T1000 (cell line): ENCODE measurements at places on chromosomes 2 and 18.

DNA sequence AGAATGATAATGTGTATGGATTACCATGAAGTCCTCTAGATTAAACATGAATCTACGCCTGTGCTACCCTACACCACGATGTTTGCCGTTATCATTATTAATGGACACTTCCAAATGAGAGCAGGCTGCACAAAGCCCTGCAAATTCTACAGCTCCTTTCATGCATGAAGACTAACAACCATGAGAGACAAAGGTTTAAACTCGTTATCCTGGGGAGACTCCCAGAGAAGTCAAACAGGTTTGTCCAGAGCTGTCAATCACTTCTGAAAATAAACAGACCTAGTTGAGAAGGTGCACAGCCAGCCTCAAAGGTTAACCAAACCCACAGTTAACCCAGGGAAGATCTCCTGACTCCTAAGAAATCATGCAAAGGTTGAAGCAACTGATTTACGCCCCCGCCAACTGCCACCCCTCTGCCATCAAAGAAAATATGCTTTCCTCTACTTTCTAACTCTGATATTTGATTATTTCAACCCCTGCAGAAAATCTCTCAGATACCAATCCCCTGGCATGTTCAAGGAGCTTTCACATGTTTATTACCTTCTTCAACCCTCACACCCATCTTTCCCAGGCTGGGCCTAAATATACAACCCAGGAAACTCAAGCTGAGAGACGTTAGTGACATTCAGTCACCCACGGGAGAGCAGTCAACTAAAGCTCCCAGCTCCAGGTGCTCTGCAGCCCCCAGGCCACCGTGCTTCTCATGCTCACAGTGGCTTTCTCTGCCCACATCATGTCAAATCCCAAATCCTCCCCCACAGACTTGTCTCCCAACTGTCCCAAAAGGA lies 35.9 kb downstream of the MYO5B start:
- DNase-seq: no peak

DNA sequence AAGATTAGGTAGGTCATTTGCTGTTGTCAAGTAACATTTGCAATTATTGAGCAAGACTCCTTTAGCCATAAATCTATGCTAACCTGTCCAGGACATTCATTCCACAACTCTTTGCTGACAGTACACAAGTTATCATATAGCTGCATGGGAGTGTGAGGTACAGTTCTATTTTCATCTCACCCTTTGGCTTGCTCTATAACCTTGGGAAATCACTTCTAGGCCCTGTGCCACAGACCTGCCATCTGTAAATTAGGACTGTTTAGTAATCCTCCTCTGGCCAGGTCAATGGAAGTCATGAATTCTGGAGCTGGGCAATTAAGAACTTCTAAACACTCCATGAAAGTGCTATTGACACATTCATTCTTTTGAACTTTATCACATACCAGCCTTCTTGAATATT lies 34.6 kb upstream of the PAIP2B start:
- no peak for DNase-seq

GRCh38 chr18:66222174-66222573 lies 381.7 kb downstream of the CDH19 start:
- DNase-seq: peak; percentile 5

- no peak for DNase-seq
These were observed 173.7 kb downstream of the CELF4 start for GRCh38 chr18:37391698-37392548.

DNA sequence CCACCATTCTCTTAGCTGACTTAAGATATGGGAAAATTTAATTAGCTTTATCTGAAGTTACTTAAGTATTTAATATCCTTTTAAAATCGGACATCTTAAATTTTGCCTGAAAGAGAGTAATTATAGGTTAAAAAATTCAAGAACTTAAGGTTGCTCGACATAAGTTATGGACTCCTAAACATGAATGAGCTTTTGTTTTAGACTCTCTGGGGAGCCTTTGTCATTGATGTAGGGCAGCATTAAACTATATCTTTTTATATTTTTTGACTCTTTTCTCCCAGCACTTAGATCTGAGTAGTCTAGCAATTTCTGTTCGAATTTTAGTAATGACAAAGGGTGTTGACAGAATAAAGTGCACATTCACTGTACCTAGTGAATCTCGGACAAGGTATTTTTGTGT lies 4.7 kb downstream of the PHLPP1 start:
- no peak for DNase-seq

DNA sequence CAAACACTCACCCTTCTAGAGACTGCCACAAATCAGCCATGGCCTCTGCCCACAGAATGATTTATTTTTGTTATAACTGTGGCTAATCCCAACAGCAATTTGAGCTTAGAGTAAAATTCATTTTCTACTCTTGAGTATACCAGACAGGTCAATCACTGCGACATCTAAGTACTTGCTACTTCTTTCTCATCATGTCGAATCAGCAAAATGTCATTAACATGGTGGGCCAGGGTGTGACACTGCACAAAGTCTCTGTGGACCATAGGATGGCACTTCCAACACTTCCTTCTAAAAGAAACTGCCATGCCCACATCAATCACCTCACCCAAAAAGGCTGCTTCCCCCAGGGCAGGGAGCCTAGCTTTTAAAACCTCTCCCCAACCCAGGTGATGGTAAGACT lies 64.4 kb downstream of the KCNG3 start:
- DNase-seq: no peak

DNA sequence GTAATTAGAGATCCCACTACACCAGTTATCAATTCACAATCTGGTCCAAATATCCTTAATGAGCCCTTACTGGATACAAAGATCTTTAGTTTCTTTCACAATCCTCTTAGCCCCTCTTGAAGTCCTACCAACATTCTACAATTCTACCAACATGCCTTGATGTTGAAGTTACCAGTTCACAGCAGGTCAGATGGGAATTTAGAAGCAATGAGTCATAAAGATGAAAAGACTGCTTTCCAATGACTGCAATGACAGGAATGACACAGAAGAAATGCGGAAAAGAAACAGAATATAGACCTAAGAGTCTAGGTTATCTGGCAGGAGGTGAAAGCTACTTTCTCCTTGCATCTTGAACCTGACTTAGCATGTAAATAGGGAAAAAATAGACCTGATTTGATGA lies 24.5 kb downstream of the RTTN start:
- no peak for DNase-seq

DNA sequence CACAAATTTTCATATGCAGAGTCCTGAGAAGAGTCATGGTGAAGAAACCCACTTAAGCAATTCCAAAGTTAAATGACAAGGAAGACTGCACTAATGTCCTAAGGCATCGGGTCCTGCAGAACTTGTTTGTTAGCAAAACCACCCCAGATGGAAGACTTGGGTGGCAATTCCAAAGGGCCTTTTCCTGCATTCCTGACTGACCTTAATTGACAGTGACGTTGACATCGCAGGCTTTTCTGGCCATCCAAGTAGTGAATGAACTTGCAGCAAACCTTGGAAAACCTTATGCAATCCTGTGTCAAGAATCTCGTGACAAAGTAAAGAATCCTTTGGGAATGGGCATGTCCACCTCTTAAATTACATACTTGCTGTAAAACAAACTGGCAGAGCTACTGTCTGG lies 112.5 kb upstream of the SH3BP4 start:
- DNase-seq: peak; percentile 15

- no peak for DNase-seq
These were observed 4.7 kb downstream of the MYT1L start for GRCh38 chr2:2326068-2327040.

DNA sequence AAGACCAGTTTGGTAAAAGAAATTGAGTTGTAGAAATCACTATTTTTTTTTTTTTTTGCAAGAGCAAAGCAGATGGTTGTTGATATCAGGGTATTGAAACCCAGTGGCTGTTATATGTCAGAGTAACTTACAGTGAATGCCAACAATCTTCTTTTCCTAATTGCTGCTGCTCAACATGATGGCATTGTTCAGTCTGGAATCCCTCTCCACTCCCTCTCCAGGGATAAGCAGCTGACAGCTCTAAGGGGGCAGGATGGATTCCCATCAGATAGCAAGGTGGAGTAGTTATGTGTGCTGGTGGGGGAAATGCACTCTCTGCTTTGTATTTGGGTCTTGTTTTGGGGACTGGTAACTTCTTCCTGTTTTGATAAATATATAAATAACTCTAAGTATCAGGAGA lies 200.0 kb downstream of the PIK3C3 start:
- no peak for DNase-seq

DNA sequence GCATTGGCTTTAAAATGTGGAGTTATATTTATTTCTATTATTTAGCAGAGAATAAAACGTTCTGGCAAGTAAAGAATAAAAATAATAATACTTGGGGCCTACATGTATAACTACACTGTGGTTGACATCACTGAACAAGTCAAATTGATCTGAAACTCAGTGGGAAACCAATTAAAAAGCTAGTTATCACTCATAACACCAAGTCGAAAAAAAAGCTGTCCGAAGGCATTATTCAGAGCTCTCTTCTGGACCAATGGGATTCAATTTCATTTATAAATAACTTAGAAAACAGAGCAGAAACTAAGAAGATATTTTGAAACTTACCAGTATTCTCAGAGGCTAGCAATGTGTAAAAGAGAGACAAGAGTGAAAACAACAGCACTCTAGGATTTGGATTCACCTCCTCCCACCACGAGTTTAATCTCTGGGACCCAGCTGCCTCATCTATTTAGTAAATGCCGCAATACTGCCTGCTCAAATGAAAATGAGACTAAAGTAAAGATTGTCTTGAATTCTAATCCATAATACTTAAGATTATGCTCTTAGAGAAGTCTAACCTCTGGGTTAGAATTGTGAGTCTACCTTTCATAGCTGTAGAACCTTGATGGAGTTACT lies 128.4 kb downstream of the NBAS start:
- no peak for DNase-seq

- peak; percentile 1 for DNase-seq
These were observed 46.2 kb downstream of the MEIS1 start for GRCh38 chr2:66481100-66481549.

- DNase-seq: no peak
These were observed 937.7 kb downstream of the CPS1 start for GRCh38 chr2:211494085-211494484.

DNA sequence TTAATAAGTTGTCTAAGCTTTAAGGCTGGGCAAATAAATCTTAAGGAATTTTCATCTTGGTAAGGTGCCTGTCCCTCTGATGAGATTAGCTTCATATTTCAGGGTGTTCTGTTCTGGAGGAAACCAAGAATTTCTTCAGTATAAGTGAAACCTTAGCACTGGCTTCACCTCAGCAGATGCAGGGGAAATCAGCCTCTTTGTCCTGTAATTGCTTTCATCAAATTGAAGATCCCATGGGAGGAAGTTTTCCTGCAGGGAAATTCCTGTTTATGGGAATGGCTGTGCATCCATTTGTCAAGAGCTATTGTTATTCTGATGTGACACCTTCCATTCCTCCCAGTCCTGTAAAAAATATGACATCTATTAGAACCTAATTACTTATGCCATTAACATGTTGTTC lies 174.5 kb downstream of the PTPRM start:
- DNase-seq: no peak

DNA sequence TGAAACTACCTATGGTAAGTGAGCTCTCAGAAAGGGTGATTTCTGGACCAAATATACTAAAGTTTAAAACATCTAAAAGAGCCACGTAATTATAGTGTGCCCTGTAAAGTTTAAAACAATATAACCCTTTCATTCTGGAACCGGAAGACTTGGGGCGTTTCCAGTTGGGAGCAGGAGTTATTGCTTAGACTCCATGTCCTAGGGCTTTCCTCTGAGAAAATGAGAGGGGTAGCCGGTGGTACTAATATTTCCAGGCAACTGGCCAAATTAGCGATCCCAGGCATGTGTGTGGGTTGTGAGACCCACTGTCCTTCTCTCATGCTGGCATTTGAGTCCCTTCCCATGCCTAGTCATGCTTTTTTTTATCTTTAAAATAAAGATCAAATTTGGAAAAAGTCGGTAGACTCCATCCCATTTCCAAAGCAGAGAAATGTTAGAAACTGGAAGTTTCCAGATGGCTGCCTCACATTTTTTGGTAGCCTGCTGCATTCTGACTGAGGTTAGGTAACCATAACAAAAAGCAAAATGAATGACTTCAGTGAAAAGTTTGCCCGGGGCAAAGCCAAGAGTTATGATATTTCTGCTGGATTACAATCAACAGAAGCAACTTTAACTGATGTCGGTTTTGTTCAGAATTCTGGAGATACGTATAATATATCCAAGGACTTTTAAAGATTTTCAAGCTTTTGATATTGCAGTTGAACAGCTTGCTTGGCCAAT lies 227.4 kb downstream of the SS18 start:
- DNase-seq: no peak

DNA sequence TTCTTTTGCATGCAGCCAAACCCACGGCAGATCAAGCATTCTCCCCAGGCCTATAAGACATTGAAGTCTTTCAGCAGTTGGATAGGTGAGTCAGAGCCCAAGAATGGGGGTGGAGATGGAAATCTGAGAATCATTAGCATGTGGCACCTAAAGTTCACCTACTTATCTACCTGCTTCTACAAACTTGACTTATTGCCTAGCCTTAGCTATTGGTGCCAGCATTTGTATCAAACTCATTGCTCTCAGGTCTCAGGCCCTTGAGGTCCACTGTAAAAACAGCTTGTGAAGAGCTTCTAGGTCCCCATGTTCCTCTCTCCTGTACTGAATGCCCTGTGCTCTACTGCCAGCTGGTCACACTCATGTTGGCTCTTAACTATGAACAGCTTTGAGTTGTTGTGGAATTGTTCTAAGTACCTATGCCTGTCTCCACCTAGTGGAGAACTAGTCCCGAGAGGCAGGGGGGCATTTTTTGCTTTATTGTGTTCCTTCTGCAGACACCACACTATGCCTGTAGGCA lies 278.4 kb upstream of the SPRED2 start:
- DNase-seq: no peak

DNA sequence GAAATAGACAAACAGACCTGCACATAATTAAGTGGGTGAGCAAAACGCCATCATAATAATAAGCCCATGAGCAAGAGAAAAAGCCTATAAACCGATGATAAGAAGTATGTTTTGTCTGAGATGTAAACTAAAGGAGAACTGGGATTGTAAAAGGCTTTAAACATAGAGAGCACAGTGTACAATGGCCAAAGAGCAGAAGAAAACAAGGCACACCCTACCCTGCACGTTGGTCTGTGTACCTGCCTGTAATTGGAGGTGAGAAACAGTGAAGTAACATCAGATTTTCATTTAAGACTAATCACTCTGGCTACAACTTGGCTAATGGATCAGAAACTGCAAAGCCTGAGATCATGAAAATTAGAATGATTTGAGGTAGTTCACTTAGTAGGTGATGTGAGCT lies 1094.7 kb upstream of the GYPC start:
- no peak for DNase-seq

- DNase-seq: no peak
These were observed 21.5 kb upstream of the BIN1 start for GRCh38 chr2:127128445-127128904.

GRCh38 chr2:175396696-175397095 lies 215.2 kb upstream of the ATP5MC3 start:
- no peak for DNase-seq

GRCh38 chr2:126656431-126657147 lies 631 bp downstream of the GYPC start:
- DNase-seq: peak; percentile 14

- DNase-seq: no peak
These were observed 66.2 kb downstream of the SKA1 start for GRCh38 chr18:50441016-50441415.

GRCh38 chr2:241547781-241548450 lies 10.6 kb upstream of the BOK start:
- no peak for DNase-seq

- no peak for DNase-seq
These were observed 183.4 kb upstream of the TANK start for GRCh38 chr2:160976797-160977196.

GRCh38 chr18:62085756-62086155 lies 101.1 kb downstream of the PIGN start:
- no peak for DNase-seq

- DNase-seq: no peak
These were observed 42.1 kb downstream of the ST6GAL2 start for GRCh38 chr2:106843910-106844250.

- DNase-seq: no peak
These were observed 10.5 kb upstream of the BBS5 start for GRCh38 chr2:169468841-169469240.
